A673 (cell line): ENCODE measurements at places on chromosomes 3 and 15.

- DNase-seq: no peak
Observed at GRCh38 chr3:5030152-5030551, 50.9 kb downstream of the BHLHE40 start.

DNA sequence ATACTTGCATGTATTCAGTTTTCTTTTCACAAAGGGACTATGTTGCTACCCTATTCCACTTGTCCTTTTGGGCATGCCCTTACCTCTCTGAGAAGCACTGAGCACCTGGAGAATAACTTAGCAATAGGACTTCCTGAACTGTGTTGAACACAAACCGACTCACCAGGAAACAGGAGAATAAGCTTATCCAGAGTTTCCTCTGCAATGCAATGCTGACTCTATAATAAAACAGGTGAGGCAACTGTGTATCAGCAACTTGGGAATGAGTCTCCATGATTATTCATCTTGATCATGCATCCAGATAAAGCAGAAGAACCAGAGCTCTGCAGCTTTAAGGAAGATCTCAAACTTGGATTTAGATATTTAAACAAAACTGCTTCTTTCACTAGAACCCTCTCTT, 806.5 kb downstream of the IGSF11 start:
- DNase-seq: no peak

- no peak for DNase-seq
Observed at GRCh38 chr3:129954514-129954913, 20.0 kb upstream of the TRH start.

DNA sequence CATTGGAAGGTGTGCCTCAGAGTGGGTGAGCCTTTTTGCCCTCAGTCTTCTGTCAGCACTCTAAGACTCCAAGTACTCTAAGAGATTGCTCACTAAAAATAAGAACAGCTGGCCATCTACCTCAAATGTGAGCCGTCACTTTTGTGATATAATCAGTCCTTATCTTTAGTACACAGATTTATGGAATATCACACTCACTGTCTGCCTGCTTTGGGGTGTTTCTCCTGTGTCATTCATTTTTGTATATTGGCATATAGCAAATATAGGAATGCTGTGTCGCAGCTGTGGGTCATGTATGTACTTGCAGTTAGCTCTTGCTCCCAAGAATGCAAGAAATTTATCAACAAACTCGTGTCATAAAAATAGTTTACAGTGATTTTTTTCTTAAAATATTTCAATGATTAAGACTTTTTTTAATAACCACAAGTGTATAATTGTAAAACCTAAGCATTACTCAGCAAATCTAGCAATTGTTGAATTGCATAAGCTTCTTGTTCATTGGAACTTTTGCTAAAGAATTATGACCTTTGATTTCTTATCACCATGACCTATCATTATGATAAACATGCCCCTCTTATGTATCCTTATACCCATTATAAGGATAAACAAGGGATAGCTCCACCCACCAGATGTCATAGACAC, 18.8 kb downstream of the SETD5 start:
- no peak for DNase-seq

DNA sequence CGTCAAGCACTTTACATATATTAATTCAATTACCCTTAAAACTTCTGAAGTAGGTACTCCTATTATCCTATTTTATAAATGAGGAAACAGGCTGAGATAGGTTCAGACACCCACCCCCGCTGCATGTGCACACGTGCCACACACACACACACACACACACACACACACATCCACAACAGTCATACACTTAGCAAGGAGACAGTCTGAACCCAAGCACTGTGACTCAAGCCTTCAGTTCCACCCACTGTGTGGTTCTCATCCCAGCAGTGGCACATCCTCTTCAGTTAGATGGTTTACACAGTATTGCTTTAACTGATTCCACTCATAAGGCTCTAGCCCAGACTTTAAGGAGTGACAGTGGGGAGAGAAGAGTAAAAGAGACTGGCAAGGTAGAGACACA, 91.1 kb upstream of the FGF7 start:
- no peak for DNase-seq

GRCh38 chr3:10428406-10429091, 76.8 kb downstream of the ATP2B2 start:
- no peak for DNase-seq

- no peak for DNase-seq
Observed at GRCh38 chr15:84831028-84831427, 13.9 kb downstream of the ALPK3 start.

- DNase-seq: peak; percentile 53
Observed at GRCh38 chr3:49899815-49900214, 3.9 kb downstream of the MST1R start.

- no peak for DNase-seq
Observed at GRCh38 chr15:85470563-85471271, 90.3 kb downstream of the AKAP13 start.

DNA sequence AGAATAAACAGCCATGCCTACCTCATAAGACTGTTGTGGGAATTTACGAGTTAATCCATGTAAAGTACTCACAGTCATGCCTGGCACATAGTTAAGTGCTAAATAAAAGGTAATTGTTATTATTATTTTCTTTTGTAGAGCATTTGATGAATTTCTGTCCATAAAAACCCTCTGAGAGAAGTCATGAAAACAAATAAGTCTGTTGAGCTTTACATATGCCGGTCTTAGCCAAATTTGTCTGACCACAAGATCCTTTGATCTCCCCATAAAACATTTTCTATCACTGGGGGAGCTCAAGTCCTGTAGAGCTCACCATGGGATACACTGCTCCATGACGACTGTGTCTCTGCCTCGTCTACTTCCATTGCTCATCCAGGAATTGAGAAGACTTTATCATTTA, 114.0 kb downstream of the MAGI1 start:
- no peak for DNase-seq

DNA sequence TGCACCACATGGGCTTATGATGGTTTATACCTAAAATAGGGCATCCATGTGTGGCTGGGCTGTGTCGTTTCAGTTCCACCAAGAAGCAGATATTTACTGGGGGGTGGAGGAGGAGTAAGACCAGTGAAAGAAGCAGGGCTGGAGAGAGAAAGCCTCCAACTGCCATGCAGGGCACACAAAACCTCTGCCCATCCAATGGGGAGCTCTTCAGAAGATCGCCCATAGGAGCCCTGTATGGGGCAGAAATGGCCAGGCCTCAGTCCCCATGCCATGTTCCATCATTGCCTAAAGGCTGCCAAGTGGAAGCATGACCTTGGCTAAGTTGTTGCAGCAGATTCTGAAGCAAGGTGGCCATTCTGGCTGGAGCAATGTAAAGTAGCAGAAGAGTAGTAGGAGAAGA, 277.0 kb downstream of the MEX3B start:
- no peak for DNase-seq

DNA sequence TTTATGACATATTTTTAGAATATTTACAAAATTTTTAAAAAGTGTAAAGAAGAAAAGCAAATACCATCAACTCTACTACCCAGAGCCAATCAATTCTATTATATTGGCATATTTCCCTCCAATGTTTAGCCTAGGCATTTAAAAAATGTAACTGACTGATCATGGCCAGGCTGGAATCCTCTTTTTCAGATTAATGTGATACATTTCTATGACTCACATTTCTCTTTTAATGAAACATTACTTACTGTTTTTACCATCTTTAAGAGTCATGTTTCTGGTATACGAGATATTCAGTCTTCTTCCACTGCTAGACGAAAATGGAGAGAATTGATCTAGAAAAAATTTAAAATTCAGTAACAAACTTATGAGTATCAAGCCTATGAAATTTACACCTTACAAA, 53.4 kb upstream of the DCUN1D1 start:
- no peak for DNase-seq

DNA sequence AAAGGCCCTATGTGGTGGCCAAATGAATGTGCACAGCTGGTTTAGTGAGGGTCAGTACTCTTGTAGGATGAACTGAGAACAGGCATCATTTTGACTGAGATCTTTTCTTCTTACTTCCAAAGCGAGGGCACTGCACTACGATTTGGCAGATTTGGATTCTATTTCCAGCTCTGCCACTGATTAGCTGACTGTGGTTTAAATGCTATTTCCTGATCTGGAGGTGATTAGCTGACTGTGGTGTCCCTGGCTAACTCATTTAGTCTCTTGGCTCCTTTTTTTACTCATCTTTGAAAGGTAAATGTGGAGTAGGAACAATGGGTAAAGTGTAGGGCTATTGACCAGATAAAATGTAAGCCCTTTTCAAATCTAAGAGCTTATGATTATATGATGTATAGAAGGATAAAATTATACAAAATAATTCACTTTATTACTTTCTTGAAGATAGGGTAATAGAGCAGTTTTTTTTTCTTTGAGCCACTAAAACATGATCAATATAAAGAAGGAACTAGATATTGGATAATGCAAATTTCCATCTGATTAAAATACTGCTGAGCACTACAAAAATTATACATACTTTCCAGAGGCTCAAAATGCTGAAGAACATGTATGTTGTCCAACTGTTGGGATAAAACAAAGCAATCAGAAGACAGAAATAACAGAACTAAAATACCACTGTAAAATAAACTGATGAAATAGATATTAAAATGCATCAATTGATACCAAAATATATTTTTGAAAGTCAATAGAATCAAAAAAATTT, 39.7 kb upstream of the PLOD2 start:
- DNase-seq: no peak

DNA sequence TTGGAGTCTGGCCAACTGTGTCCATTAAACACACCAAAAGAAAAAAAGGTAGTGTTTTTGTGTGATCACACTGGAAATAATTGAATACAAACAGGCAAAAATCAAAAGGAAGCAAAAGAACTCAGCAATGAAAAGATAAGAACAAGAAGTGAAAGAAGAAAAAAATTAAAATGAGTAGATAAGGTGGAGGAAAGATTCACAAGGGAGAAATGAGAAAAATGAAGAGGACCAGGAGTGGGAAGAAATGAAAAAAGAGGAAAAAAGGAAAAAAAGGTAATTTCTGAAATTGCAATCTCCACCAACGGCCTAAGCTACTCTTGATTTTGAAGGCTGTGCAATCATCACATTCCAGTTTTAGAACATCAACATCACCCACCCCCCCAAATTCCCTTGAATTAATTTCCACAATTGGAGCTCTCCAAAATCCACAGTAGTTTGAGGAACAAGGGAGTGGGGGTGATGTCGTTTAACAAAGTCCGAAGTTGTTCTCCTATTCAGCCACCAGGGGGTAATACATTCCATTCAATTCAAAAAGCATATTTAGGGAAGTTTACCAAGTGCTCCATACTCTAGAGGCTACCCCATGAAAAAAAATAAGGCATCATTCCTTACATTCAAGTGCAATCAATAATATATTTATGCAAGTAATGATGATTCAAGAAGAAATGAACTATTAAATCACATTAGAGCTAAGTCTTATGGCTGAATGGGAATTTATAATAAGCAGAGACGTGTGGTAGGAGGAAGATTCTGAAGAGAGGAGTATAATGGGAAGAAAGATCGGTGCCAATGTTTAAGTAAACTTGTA, 37.4 kb downstream of the ZNF860 start:
- DNase-seq: peak; percentile 64

GRCh38 chr15:33801954-33802353, 166.3 kb upstream of the CHRM5 start:
- no peak for DNase-seq

DNA sequence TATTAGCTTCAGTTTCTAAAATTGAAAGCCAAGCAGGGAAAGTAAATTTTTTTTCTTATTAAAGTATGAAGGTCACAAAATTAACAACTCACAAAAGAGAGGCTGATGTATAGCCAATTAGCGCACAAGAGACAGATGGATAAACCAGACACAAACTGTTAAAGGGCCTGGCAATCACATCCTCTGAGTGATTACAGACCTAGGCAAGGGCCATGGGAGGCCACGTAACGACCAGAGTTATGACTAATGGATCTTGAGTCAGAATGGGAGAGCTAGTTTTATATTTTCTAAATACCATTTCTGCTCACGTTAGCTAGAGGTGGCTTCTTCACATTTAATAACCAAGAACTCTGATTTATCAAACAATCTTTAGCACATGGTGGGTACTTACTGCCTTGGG, 17.8 kb upstream of the SCAMP5 start:
- DNase-seq: no peak

DNA sequence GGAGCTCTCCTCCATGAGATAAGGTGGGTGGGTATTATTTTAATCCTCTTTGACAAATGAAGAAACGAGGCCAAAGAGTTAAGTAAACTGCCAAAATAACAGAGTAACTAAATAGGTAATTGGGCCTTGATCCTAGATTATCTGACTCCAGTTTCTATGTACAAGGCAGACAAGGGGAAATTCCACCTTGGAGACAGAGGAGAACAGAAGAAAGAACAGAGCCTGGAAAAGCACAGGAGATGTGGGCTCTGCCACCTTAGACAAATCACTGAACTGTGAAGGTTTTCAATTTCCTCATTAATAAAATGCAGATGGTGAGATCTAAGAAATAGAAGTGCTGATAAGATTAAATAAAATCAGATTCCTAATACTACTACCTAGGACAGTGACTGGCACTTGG, 310.2 kb upstream of the TLE3 start:
- no peak for DNase-seq

GRCh38 chr15:40843885-40844695, at the start of gene SPINT1:
Gene SPINT1, plus strand, starts transcription at chr15:40844048. Its CDS starts 507 bp downstream, at chr15:40844555.
- no peak for DNase-seq

DNA sequence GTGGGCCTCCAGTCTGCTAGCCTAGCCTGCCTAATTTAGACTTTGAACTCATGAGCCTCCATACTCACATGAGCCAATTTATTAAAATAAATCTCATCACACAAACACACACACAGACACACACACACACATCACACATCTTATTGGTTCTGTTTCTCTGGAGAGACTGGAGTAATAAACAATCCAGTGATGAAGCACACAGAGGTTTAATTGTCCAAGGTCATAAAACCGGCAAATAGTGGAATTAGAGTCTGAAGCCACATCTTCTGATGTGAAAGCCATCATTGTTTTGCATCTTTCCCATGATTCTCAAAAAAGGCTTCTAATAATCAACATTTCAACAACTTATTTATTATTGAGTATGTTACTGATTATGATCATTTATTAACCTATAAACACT, 249.4 kb upstream of the KCNH8 start:
- no peak for DNase-seq

DNA sequence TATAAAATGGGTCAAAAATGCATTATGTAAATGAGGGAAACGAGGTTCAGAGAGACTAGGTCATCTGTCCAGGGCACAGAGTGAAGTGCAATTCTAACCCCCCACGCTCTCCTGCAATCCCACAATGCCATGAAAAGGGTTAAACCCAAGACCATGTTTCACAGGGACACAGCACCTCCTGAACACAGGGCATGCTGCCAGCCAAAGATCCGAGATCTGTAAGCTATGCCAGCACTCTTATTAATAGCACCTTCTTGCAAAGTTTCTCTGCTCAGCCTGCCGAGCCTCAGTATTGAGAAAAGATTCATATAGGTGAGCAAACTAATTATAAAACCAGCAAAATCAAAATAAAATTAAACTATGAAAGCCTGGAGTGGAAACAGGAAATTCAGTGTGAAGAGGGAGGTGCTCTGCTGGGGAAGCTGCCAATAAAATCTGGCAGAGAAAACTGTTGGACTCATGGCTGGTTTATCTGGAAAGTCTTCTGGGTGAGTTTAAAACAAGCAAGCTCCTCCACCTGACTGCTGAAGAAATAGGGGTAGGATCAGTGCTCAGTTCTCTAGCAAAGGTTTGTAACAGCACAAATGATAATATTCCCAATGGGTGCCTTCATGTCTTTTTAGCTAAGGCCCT, 50.3 kb downstream of the LRIG1 start:
- peak; percentile 46 for DNase-seq

- no peak for DNase-seq
Observed at GRCh38 chr3:171229173-171229572, 202.7 kb upstream of the SLC2A2 start.
